Thoracic aorta (tissue), 2 donors: ENCODE measurements at places on chromosomes 2 and 18. TPM values are rescaled to one million over a fixed set of nuclear protein-coding genes. Genes with fewer than 3 reads are reported as not detected.

- no peaks in the 10 kb centered on the region for H3K27me3 ChIP-seq
- H3K4me3 ChIP-seq = no peak overlapping the region
- H3K36me3 ChIP-seq = no peaks in the 10 kb centered on the region
- DNase-seq = no peak
These were observed 46.5 kb upstream of the MYCN start for GRCh38 chr2:15893689-15894480.

DNA sequence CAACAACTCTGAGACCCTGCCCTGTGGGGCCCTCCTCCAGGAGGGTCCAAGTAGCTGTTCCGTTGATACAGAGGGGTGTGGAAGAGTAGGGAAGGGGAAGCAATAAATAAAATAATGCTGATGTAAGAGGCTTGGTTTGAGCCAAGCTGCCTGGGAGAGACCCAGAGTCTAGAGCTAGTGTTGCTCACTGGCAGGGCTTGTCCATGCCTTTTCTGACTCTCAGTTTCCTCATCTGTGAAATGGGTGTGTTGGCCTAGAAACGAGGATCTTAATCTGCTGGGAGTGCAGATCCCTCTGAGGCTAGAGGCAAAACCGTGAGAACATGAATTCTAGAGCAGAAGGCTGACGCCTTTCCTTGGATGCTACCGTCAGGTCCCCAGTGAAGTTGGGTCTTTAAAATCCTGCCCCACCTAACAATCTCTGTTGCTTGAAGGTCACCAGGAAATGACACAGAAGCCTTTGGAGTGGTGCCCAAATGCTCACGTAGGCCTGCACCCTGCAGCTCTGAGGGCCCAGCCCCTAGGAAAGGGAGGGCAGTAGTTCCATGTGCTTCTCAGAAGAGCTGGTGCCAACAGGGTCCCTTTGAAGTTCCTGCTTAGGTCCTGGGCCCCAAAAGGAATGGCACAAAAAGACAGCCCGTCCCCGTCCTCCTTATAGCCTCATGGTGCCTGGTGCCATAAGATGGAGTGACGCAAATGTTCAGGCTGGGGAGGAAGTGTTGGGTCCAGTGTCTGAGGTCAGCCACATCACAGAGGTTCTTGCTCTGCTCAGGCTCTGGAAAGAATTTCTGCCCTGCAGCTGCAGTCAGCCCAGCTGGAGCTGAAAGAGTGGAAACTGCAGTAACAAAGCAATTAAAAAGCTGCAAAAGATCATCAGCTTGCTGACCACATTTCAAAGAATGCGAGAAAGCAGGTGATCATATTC lies 73.2 kb upstream of the SMAD2 start:
- H3K36me3 ChIP-seq = no peaks in the 10 kb centered on the region
- peaks cover 18% of the 10 kb centered on the region for H3K4me1 ChIP-seq
- no peaks in the 10 kb centered on the region for H3K27me3 ChIP-seq
- H3K27ac ChIP-seq = peak overlapping the region; percentile 60

- no peaks in the 10 kb centered on the region for H3K4me1 ChIP-seq
- no peak for DNase-seq
- no peaks in the 10 kb centered on the region for H3K36me3 ChIP-seq
- no peaks in the 10 kb centered on the region for H3K27me3 ChIP-seq
- H3K4me3 ChIP-seq = no peak overlapping the region
These were observed 238.7 kb upstream of the SOX11 start for GRCh38 chr2:5453220-5454050.

DNA sequence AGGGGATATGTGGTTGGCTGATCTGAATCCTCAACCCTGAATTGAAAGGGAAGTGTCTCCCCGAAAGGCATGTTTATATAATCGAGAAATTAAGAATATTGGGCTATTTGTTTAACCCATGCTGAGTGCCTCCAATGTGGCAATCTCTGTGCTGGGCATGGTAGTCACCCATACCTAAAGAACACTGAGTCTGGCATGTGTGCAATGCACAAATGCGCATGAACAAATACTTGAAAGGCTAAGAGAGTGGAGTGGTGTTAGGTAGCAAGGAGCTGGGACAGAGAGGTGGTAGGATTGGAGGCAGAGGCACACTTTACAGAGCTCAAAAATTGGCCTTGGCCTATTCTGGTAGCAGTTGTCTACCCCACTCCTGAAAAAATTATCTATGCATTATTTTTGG lies 645.1 kb upstream of the FAM98A start:
- H3K4me3 ChIP-seq = no peak overlapping the region
- H3K4me1 ChIP-seq = no peaks in the 10 kb centered on the region
- no peaks in the 10 kb centered on the region for H3K27me3 ChIP-seq
- H3K36me3 ChIP-seq = no peaks in the 10 kb centered on the region
- DNase-seq = no peak

C1GALT1C1L gene
- not detected for total RNA-seq

LRRTM1 gene
- not detected for total RNA-seq
